Dermis blood vessel endothelial cell (primary cell): ENCODE measurements at places on chromosomes 7 and 10. TPM values are rescaled to one million over a fixed set of nuclear protein-coding genes. Genes with fewer than 3 reads are reported as not detected.

DNA sequence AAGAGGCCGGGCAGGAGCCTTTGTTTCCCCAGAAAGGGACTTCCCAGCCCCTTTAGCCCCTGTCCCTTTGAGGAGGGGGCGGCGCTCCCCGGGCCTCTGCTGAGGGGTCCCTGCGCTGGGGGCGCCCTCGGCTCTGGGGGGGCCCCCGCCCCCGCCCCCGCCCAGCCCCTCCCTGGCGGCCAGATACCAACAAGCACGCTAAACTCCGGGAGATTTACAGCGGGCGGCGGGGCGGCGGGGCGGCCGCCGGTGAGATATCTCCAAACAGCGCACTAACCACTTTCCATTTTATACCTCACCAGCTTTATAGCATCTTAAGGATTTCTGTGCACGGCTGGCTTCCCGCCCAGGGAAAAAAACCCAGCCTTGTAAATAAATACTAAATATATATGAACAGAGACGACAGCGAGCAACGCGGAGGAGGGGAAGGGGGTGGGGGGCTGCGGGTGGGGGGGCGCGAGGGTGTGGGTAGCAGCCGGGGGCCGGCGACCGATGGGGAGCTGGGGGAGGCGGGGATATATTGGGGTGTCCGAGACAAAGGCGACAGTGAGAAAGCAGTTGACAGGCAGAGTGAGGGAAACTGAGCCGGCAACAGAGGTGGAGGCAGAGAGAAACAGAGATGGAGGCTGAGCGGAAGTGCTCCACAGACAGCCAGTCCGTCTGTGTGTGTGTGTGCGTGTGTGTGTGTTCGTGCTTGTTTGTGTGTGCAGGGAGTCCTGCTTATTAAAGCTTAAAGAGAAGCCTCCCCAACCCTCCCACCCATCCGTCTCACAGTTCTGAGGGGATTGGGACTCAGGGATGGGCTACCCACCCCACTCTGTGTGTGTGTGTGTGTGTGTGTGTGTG, 85.8 kb downstream of the HIF1AN start:
- DNase-seq = no peak

- DNase-seq = no peak
Observed at GRCh38 chr7:101234636-101235035, 3.0 kb downstream of the CLDN15 start.

GRCh38 chr10:126586128-126586527, 84.4 kb downstream of the C10orf90 start:
- DNase-seq = no peak

GRCh38 chr10:131787961-131788360, 112.8 kb upstream of the PPP2R2D start:
- DNase-seq = no peak

DNA sequence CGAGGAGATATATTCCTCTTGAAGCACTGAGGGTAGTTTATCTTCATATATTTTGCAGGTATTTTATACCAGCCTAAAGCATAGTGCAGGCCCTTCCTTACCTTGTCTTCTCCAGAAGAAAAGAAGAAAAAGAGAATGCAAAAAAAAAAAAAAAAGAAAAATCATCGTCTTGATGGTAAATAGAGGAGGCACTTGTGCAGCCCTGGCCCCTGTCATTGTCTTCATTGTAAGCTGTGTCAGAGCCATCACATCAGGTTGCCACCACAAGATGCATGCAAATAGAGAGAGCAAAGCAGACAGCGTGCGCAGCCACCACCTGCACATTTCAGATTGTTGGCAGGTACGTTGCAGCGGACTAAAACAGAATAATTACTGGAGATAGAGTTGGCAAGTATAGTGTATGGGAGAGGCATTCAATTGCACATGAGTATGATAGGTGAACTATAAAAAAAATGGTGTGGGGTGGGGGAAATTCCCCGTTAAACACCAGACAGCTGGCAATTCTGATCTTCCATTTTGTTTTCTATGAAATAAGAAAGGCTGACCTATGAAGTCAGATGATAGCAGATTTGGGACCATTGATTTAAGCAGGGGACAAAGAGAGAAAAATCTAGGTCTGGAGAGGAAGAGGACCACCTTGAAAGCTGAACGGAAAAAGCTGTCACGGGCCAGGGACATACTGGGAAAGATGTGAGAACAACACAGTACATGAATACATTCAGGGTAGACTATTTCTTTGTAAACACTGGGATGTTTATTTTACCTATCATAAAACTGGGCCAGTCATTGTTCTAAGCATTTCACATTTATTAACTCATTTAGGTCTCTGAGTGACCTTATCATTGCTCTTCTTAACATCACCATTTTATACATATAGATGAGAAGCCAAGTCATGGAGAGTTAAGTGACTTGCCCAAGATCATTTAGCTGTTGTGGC, 306.3 kb upstream of the SP8 start:
- DNase-seq = no peak

DNA sequence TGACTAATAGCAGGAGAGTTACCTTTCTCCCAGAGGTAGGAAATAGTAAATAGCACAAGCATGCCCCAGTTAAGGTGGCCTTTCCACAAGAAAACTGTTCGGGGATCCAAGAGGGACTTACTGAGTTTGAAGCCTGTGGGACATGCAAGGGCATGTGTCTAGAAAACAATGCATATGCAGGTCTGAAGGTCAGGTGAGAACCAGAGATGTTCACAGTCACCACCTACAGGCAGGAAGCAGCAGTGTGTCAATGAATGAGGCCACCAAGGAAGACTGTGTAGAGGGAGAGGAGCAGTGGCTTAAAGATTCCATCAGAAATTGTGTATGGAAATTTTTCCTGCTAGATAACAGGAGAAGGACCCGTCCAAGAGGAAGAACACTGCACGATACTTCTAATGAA, 66.0 kb downstream of the CALD1 start:
- no peak for DNase-seq

DNA sequence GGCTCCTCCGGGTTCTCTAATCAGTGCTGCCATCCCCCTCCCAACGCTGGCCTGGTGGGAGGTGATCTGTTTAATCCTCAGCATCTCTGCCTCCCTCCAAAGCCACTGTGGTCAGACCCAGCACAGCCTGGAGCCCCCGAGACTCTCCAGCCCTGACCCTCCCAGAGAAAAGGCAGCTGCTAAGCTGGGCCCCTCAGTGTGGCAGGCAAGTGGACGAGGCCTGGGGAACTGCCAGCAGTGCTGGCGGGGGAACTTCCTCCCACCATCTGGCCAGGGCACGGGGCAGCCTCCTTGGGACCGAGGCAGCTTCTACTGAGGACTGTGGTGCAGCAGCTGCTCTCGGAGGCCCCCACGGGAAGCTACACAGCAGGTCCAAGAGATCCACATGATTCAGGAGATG, 51.1 kb downstream of the DPYSL4 start:
- DNase-seq = no peak

GRCh38 chr7:87645446-87645845, 17.2 kb downstream of the RUNDC3B start:
- peak; percentile 20 for DNase-seq

- peak; percentile 75 for DNase-seq
Observed at GRCh38 chr7:1054861-1055450, 10.6 kb downstream of the GPR146 start.

- no peak for DNase-seq
Observed at GRCh38 chr7:44128721-44129582, 5.6 kb upstream of the POLD2 start.

- DNase-seq = peak; percentile 7
Observed at GRCh38 chr10:60140651-60141632, 234.6 kb upstream of the CCDC6 start.

DNA sequence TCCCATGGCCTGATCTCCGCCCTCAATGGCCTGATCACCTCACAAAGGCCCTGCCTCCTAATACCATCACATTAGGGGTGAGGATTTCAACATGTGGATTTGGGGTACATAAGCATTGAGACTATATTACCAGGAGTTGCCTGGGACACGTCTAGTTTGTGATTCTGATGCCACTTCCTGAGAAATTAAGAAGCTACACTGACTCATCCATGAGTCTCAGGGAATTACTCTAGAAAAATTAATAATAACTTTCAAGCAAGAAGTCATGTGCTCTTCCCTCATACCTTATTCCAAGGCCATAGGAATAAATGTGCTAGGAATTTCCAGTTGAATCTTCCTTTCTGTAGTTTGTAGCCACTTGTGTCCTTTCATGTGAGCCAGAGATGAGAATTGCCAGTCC, 519.3 kb upstream of the MKI67 start:
- DNase-seq = no peak

DNA sequence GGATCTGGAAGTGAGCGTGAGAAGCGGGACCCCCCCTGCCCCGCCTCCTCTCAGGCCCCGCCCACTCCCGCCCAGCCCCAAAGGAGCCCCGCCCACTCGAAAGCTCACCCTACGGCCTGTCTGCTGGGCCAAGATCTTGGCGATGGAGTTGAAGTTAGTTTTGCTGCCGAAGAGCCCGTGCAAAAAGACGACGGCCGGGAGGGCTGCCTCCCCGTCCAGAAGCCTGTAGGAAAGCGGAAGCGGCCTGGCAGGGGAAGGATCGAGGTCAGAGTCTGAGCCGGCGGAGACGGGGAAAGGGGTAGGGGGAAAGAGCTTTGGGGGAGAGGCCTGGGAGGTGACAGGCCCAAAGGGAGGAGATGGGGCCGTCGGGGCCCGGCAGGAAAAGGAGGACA, 386 bp downstream of the ABHD11 start:
- DNase-seq = peak; percentile 58

DNA sequence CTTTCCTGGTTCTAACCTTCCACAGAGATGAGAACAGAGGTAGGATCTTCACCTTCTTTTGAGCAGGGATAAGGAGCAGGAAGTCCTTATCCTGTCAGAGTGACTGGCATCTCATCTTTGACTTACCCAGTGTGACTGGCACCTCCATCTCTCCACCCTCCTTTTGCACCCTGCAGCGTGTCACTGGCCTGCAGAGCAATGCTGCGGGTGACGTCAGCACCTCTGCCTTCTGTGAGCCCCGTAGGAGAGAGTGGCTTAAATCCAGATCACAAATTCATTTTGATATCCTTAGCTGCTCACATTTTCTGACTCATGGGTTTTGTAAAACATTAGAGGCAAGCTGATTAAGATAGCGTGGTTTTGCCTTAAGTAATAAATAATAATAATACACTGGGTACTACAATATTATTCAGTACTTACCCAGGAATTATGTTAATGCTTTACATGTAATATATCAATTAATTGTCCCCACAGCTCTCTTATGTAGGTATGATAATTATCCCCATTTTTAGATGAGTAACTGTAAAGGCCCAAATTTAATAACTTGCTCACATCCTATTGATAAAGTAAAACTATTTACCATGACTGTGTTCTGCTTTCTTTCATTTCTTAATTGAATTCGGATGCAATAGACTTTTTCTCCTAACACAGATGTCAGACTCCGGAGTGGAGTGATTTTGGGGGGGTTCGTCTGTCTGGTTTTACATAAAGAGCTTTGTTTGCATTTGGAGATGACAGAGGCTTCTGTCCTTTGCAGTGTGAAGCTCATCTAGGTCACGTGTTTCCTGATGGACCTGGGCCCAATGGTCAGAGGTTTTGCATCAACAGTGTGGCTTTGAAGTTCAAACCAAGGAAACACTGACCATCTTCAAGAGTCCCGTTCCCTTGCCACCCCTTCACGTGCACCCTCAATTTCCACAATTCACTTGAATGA, 24.9 kb downstream of the MSRB2 start:
- DNase-seq = no peak

CNNM1 gene
- total RNA-seq = not detected in 2 replicates

NACAD gene
- total RNA-seq = 0.68 and 1.9 TPM in 2 replicates
